ENCODE measurements at places on chromosomes 16 and 17. TPM values are rescaled to one million over a fixed set of nuclear protein-coding genes. Genes with fewer than 3 reads are reported as not detected.

- DNase-seq, result no peak
Measured at GRCh38 chr16:79811541-79811940, 211.0 kb upstream of the MAF start.

GRCh38 chr17:77546772-77547241 lies 406.0 kb downstream of the SEC14L1 start:
- no peak for DNase-seq

GRCh38 chr16:79598063-79598347 lies 2.5 kb downstream of the MAF start:
- no peak for DNase-seq

Gene RUNDC3A
- 3.6 TPM for total RNA-seq

DNA sequence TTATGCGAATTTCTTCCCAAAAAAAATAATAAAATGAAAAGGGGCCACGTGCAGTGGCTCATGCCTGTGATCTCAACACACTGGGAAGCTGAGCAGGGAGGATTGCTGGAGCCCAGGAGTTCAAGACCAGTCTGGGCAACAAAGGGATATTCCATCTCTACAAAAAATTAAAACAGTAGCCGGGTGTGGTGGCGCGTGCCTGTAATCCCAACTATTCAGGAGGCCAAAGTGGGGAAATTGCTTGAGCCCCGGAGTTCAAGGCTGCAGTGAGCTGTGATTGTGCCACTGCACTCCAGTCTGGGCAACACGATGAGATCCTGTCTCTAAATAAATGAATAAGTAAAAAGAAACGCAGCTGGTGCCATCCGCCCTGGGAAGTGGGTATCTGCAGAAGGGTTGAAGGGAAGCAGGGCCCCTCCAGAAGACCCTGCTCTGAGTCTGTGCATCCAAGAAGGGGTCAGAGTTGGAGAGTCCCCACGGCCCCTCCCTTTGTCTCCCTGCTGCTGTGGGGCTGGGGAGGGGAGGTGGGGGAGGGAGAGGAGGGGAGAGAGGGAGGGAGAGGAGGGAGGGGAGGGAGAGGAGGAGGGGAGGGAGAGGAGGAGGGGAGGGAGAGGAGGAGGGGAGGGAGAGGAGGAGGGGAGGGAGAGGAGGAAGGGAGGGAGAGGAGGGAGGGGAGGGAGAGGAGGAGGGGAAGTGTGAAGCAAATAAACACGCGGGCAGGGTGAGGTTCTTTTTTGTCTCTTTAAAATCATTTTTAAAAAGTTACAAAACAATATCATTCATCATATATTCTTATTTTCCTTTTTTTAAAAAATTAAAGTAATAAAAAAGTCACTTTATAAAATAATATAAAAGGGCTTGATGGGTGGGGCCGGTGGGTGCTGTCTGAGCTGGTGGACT lies 5.0 kb upstream of the MYADML2 start:
- DNase-seq, result no peak

- no peak for DNase-seq
Measured at GRCh38 chr17:77882481-77883212, 75.9 kb upstream of the TNRC6C start.

DNA sequence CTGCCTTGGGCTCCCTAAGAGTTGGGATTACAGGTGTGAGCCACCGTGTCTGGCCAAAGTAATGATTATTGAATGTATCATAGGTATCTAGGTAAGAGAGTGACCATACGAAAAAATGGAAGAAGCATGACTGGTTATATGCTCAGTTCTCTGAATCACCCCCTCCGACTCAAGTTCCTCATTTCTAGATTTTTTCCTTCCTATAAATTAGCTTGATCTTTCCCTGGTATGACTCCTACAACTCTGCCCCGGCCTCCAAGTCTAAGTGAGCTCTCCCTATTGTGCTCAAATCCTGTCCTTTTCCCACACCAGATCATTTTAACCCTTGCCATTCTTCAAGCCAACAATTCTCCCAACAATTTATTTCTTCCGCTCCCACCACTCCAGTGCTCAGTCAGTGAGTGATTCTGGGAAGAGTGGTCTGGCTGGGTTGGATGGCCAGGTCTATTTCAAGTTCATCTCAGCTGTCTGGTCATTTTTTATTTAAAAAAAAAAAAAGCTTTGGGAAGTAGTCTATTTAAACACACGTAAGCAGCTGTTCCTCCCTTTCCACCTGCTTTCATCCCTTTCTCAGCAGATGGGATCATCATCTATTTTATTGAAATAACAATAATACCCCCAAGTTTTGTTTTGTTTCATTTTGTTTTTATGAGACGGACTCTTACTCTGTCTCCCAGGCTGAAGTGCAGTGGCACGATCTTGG lies 120.2 kb upstream of the HS3ST2 start:
- no peak for DNase-seq

DNA sequence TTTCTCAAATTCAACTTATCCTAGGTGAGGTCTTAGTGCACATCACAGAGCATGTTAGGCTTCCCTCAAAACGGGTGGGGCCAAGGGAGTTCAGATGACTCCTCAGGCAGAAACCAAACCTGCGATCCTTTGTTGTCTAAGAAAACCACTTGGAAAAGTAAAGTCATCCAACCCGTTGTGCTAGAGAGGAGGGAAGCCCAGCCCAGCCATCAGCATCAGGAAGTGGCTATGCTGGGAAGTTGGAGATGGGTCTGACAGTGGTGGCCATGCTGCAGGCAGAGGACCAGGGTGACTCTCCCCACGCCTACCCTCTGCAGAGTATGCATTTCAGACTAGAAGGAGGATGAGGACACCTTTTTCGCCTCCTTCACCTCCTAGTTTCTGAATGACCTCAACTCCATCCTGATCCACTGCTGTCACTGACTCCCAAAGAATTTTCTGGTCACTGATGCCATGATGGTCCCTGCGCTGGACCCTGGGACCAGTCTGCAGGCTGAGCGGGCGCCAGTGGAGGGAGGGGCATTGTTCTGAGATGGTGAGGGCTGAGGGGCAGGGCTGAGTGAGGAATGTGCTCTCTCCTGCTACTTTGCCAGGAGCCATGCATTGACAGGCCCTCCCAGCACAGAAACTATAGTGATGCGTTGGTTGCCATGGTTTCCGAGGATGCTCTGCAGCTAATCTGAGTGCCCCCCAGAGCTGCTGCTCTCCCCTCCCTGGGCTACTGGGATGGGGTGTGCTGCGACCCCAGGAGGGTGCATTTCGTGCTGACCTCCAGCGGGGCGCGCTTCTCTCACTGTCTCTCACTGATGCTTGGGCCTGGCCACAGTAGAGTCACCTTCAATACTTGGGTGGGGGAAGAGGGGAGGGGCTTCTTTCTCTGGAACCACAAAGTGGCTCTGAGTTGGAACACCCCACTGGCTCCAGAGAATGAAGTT lies 20.4 kb downstream of the ALOX12B start:
- DNase-seq, result no peak

DNA sequence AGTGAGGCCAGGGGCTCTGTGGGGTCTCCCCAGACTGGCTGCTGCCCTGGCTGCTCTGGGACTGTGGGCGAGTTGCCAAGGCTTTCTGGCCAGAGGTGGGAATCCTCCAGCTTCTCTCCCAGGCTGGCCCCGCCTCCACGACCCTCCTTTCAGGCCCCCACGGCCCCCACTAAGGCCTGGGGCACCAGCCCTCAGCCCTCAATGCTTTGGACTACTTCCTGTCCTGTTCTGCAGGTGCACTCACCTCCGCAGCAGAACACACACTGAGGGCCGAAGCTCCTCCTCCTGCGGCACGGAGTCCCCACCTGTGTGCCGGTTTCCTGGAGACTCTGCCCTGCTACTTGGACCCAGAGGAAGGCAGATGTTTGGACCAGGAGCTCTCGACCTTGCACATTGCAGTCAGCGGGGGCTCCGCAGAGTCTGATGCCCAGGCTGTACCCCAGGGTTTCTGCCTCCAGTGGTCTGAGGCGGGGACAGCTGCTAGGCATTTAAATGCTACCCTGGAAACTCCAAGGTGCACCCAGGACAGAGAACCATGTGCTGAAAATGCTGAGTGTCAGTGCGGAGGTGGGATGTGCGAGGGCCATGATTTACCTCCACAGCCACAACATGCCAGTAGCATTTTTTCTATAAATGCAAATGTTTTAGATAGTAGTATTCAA lies 223.8 kb downstream of the IRF8 start:
- DNase-seq, result no peak

Gene DNAJC7
- total RNA-seq, result 72.0 TPM

DNA sequence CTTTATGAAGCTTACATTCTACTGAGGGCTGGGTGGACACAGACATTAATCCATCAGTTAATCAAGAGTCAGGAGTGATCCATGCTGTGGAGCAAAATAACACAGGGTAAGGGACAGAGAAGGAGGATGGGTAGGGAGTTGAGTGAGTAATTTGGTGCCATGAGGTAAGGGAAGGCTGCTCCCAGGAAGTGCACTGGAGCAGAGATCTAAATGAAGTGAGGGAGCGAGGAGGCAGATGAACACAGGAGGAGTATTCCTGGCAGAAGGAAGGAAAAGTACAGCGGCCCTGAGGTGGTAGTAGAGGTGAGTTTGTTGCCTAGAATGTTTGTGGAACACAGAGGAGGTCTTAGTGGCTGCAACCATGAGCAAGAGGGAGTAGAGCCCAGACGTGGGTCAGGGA lies 34.8 kb downstream of the ASIC2 start:
- DNase-seq, result no peak

GRCh38 chr16:69926241-69926640 lies 24.9 kb upstream of the CLEC18A start:
- no peak for DNase-seq

DNA sequence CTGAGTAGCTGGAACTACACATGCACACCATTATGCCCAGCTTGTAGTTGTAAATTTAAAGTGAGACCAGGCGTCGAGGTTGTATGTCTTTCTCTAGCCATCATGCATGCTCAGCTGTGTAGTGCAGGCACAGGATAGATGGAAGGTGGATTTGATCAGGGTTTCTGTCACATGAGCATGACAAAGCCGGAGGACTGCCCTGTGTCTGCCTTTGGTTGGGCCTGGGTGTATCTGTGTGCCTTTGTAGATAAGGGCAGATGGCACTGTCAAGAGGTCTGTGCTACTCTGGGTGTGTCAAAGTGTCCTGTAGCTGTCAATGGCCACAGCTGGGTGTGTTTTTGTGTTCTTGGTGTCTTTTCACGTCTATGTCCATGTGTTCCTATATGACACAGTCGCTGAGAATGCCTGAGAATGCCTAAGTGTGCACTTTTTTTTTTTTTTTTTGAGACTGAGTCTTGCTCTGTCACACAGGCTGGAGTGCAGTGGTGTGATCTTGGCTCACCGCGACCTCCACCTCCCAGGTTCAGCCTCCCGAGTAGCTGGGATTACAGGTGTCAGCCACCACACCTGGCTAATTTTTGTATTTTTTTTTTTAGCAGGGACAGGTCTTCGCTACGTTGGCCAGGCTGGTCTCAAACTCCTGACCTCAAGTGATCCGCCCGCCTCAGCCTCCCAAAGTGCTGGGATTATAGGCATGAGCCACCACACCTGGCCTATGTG lies 4.1 kb upstream of the NAGS start:
- DNase-seq, result no peak

- DNase-seq, result no peak
Measured at GRCh38 chr17:74963656-74964055, 8.9 kb downstream of the HID1 start.

- DNase-seq, result no peak
Measured at GRCh38 chr16:73390936-73391335, 343.0 kb upstream of the ZFHX3 start.

DNA sequence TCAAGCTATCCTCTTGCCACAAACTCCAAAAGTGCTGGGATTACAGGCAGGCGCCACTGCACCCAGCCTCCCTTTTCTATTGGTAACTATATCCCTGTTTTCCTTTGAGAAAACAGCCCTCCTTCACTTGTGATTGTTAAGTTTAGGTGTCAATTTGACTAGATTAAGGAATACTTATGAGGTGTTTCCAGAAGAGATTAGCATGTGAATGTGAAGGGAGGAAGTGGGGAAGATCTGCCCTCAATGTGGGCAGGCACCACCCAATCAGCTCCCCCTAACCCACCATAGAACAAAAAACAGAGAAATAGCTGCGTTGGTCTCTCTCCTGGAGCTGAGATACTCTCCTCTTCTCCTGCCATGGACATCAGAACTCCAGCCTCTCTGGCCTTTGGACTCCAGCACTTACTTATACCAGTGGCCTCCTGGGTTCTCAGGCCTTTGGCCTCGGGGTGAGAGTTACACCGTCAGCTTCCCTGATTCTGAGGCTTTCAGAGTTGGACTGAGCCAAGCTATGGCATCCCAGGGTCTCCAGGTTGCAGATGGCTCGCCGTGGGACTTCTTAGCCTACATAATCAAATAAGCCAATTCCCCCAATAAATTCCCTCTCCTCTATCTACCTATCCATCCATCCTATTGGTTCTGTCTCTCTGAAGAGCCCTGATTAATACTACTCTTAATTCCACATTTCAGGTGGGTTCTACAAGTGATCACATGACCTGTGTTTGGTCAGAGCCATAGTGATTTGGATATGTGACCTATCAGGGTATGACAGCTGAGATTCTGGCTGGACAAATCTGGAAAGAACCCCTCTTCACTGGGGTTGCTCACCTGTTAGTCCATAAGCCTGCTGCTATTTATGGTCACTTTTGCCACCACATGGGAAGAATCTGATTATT lies 12.0 kb upstream of the STAT3 start:
- no peak for DNase-seq

DNA sequence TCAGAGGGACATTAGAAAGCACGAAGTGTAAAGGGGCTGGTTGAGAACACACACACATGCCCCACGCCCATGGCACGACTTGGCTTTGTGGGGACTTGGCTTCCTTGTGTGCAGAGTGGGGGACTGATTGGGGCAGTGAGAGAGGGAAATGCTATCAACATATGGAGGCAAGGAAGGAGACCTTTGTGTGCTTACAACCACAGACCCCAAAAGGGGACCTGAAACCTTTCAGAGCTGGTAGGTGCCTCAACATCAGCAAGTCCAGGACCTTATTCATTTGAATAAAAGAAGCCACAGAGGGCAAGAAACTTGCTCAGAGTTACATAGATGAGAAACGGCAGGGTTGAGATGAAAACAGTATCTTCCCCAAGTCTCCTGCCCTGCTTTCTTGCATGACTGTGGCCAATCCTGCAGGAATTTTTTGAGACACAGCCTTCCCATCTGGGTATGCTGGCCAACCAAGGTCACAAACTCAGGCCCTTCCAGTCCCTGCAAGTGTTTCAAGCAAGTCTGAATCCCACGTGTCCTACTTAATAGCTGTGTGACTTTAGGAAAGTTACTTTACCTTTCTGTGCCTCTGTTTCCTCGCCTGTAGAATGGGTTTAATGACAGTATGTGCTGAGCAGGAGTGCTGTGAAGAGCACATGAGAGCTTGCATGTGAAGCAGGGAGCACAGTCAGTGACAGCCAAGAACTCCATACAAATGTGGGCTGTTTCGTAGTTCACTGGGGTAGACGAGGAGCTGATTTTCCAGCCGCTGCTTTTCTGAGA lies 26.2 kb downstream of the C16orf78 start:
- no peak for DNase-seq

GRCh38 chr16:64428463-64429113 lies 693.3 kb downstream of the CDH11 start:
- DNase-seq, result no peak

DNA sequence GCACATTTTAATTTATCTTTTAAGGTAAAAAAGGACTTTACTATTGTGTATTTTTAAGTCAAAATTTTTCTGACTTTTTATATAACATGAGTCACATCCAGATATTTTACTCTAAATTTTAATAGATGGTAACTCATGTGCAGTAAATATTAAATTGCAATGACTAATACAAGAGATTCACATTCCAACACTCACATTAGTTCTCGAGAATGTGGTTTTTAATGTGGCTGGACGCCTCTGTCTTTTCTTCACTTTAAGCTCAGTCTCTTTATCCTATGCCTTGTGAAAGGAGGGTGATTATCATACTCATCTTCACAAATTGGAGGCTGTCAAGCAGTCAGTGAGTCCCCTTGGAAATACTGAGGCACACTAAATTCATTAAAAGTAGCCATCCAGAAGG lies 315.6 kb downstream of the HS3ST3B1 start:
- DNase-seq, result no peak

Gene TNK1
- 6.2 TPM for total RNA-seq
